ENCODE measurements at places on chromosomes 7 and 10.
A peak's percentile ranks its signal among the peaks of the same experiment; 100 is the strongest.

DNA sequence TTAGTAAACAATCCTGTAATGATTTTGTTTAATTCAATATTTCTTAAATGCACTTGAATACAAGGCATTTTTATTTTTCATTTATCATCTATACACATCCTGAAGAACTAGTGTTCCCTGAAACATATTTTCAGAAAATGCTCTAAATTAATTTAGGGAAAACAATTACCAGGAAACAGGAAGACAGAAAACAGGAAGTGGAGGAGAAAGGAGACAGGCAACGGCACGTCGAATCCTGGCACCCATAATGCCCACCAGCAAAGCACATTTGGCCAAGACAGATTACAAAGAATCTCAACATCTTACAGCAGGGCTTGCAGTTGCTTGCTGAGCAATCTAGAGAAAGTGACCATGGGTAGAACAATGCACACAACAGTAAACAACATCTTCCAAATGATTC, 571.1 kb downstream of the GRID1 start:
- no peak for DNase-seq

DNA sequence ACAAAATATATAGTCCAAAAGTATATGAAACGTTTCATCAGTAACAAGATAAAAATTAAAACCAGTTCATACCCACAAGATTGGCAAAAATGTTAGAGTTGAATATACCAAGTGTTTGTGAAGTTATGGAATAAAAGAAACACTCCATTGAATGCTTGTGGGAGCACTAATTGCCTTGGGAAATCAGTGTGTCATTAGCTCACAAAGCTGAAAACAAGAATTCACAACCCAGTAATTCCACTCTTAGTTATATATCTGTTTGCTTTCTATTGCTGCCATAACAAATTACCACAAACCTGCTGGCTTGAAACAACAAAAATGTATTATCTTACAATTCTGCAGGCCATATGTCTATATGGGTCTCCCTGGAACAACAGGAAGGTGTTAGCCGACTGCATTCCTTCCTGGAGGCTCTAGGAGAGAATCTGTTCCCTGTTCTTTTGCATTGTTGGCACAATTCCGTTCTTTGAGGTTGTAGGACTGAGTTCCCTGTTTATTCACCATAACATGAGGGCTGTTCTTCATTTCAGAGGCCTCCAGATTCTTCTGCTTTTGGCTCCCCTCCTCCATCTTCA, 45.7 kb downstream of the SEM1 start:
- DNase-seq = no peak

DNA sequence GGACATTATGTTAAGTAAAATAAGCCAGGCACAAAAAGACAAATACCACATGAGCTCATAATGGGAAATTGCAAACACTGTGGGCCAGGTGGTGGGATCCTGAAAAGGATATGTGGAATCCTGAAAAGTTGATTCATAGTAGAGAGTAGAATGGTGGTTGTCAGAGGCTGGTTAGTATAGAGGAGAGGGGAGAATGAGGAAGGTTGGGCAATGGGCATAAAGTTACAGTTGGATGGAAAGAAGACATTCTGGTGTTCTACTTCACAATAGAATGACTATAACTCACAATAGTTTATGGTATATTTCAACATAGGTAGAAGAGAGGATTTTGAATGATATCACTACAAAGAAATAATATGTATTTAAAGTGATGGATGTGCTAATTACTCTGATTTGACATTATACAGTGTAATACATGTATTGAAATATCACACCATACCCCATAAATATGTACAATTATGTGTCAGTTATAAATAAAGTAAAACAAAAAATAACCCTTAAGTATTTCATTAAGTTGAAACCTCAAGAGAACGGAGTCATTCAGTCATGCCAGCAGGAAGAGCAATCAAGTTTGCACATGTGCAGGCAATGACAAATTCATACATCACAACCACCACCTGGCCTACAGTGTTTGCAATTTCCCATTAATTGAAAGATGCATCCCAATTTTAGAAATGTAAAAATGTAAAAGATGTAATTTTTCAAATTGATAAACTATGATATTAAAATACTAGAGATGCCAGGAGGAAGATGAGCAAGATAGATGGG, 156.7 kb downstream of the MAGI2 start:
- DNase-seq = no peak

GRCh38 chr7:132430861-132431822, 145.1 kb downstream of the PLXNA4 start:
- peak; percentile 92 for DNase-seq

DNA sequence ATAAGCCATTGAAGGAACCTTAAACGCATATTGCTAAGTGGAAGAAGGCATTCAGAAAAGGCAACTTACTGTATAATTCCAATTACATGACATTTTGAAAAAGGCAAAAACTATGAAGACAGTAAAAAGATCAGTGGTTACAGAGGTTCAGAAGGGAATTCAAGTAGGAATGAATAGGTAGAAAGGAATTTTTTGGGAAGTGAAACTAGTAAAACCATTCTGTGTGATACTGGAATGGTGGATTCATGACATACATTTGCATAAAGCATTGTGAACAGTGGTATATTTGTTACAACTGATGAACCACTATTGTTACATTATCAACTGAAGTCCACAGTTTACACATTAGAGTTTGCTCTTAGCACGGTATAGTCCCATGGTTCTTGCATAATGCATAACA, 114.2 kb upstream of the GPR22 start:
- DNase-seq = no peak

DNA sequence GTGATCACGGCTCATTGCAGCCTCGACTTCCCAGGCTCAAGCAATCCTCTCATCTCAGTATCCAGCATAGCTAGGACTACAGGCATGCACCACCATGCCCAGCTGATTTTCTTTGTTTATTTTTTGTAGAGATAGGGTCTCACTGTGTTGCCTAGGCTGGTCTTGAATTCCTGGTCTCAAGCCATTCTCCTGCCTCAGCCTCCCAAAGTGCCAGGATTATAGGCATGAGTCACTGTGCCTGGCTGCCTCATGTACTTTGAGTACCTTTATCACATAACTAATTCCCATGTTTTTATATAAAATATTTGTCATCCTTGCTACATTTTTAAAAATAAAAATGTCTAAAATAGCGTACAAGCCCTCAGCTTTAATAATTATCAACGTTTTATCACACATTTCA, 35.3 kb upstream of the CCDC3 start:
- no peak for DNase-seq

Data from immature natural killer cell (primary cell).